ENCODE measurements at places on chromosomes 6 and 20. TPM values are rescaled to one million over a fixed set of nuclear protein-coding genes. Genes with fewer than 3 reads are reported as not detected.

The OTOR gene
- not detected for polyA plus RNA-seq

GRCh38 chr6:5553767-5554166 lies 292.5 kb downstream of the FARS2 start:
- no peaks in the 10 kb centered on the region for H3K4me1 ChIP-seq
- no peak for DNase-seq
- H3K4me3 ChIP-seq = no peak overlapping the region
- peaks cover 22% of the 10 kb centered on the region for H3K36me3 ChIP-seq
- no peak overlapping the region for H3K27ac ChIP-seq

- H3K27me3 ChIP-seq = peaks cover 2% of the 10 kb centered on the region
- H3K4me1 ChIP-seq = no peaks in the 10 kb centered on the region
These were observed 54.4 kb downstream of the TPD52L1 start for GRCh38 chr6:125207956-125208355.

DNA sequence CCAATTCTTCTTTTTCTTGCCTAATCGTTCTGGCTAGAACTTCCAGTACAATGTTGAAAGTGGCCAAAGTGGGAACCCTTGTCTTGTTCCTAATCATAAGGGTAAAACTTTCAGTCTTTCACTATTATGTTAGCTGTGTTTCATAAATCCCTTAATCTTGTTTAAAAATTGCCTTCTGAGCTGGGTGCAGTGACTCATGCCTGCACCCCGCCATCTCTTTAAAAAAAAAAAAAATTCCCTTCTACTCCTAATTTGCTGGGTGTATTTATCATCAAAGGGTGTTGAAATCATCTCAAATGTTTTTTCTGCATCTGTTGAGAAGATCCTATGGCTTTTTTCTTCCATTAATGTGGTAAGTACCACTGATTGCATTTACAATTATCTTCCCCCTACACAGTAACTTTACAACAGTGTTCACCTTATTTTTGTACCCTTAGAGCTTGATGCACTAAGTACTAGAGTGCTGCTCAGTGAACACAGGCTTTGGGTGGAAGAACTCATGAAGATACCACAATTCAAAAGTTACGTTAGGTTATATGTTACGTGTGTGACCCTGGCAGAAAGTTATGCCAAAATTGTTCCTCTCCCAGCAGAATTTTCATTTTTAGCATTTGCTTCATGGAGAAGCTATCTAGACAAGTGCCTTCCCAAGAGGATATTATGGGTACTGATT lies 9.7 kb downstream of the SNRPB start:
- H3K27me3 ChIP-seq = no peaks in the 10 kb centered on the region
- no peak overlapping the region for H3K4me3 ChIP-seq
- peaks cover 17% of the 10 kb centered on the region for H3K36me3 ChIP-seq
- H3K27ac ChIP-seq = no peak overlapping the region

DNA sequence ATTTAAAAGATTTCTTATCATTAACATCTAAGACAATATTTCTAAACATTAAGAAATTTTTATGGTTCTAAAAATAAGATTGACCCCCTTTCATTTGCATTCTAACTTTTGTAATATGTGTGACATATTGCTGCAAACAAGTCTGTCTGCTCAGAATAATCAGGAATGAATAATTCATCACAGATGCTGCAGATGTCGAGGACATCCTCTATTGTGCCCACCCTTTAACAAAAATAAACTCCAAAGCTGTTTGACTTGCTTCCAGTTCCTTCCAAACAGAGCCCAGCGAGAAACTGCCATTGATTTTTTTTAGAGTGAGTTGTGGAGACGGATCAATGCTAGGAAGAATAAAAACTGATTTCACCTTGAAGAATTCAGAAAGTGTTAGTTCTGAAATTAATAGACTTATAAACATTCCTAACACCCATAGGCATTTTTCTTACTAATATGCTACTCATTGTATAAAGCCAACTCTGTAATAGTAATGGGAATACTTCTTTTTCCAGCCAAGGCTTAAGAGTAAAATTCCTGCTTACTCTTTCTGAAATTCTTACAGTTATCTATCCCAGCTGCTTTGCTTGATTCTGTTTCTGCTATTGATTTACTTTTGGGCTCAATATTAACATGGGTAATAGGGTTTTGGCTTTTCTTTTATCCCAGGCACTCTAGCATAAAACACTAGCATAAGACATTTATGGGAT lies 244.8 kb upstream of the FAM83B start:
- no peak overlapping the region for H3K4me3 ChIP-seq
- no peak overlapping the region for H3K27ac ChIP-seq
- no peaks in the 10 kb centered on the region for H3K36me3 ChIP-seq
- no peaks in the 10 kb centered on the region for H3K27me3 ChIP-seq
- no peak for DNase-seq

GRCh38 chr6:85435851-85436250 lies 14.0 kb upstream of the NT5E start:
- H3K4me1 ChIP-seq = no peaks in the 10 kb centered on the region
- DNase-seq = no peak
- no peaks in the 10 kb centered on the region for H3K27me3 ChIP-seq
- no peak overlapping the region for H3K27ac ChIP-seq
- H3K36me3 ChIP-seq = no peaks in the 10 kb centered on the region
- no peak overlapping the region for H3K4me3 ChIP-seq

The DSE gene
- 2.6 TPM for polyA plus RNA-seq

The RXRB gene
- 11.8 TPM for polyA plus RNA-seq

GRCh38 chr6:3415082-3415453 lies 41.8 kb downstream of the SLC22A23 start:
- no peaks in the 10 kb centered on the region for H3K36me3 ChIP-seq
- no peak overlapping the region for H3K27ac ChIP-seq
- peaks cover 2% of the 10 kb centered on the region for H3K27me3 ChIP-seq
- DNase-seq = no peak
- H3K4me1 ChIP-seq = no peaks in the 10 kb centered on the region
- H3K4me3 ChIP-seq = no peak overlapping the region

- peak within 1 kb of the TSS; percentile 99 for H3K4me3 ChIP-seq
- H3K36me3 ChIP-seq = peaks cover 7% of the 10 kb centered on the region
- H3K4me1 ChIP-seq = peaks cover 40% of the 10 kb centered on the region
- DNase-seq = peak; percentile 94
- H3K27ac ChIP-seq = peak within 1 kb of the TSS; percentile 98
These were observed at the start of gene NDUFAF4 for GRCh38 chr6:96897396-96898240. Gene NDUFAF4, minus strand, starts transcription at chr6:96897891. Its CDS starts 90 bp downstream, at chr6:96897801.

The EPPIN gene
- polyA plus RNA-seq = not detected

- no peak overlapping the region for H3K27ac ChIP-seq
- H3K4me3 ChIP-seq = no peak overlapping the region
- DNase-seq = no peak
- no peaks in the 10 kb centered on the region for H3K4me1 ChIP-seq
- no peaks in the 10 kb centered on the region for H3K27me3 ChIP-seq
- H3K36me3 ChIP-seq = no peaks in the 10 kb centered on the region
These were observed 791.5 kb downstream of the TFAP2A start for GRCh38 chr6:9623228-9623832.

DNA sequence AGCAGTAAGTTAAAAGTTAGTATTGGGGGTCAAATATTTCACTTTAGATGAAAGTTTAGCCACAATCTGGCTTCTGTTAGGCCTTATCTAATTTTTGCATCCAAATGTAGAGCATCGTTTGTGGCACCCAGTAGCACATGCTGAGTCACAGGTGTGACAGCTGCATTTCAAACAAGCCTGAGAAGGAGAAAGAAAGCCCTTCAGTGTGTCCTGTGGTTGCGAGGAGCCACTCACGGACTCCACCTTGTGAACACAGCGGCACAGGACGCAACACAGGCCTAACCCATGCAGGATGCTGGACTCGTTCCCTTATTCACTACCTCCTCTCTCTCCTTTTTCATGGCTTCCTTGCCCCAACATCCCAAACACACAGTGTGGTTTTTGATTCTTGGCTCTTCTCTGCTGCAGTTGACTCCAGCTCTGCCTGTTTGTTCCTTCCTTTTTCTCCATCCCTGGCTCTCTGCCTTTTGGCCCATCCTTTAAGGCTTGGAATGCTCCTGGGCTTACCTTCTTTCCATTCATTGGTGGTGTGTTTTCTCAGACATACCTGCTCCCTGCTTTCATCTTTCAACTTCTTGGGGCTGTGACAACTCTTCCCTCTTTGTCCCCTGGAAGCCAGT lies 124.2 kb downstream of the SLC16A10 start:
- H3K4me1 ChIP-seq = no peaks in the 10 kb centered on the region
- DNase-seq = no peak

The BACH2 gene
- polyA plus RNA-seq = 2.3 TPM

- peaks cover 8% of the 10 kb centered on the region for H3K27me3 ChIP-seq
- DNase-seq = no peak
- H3K36me3 ChIP-seq = no peaks in the 10 kb centered on the region
- no peak overlapping the region for H3K4me3 ChIP-seq
- peaks cover 8% of the 10 kb centered on the region for H3K4me1 ChIP-seq
These were observed 27.7 kb upstream of the DTNBP1 start for GRCh38 chr6:15690510-15690909.

The GDAP1L1 gene
- not detected for polyA plus RNA-seq

The ADGRF5 gene
- polyA plus RNA-seq = not detected

DNA sequence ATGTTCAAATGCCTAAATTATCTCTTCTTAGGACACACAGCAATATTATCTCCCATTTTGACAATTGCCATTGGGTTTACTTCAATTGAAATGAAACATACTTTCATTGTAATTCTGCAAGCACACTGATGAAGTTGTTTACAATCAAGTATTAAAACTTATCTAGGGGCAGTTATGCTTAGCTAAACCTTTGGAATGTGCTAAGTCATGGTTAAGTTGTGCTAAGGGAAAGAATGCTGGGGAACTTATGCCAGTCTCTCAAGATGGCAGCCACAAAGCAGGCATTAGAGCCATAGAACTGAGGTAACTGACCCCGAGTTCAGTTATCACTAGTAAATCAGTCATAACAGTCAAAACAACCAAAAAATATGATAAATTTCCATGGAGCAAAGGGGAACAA lies 59.1 kb upstream of the NT5E start:
- DNase-seq = no peak
- H3K4me3 ChIP-seq = no peak overlapping the region
- peaks cover 1% of the 10 kb centered on the region for H3K27me3 ChIP-seq
- no peak overlapping the region for H3K27ac ChIP-seq

DNA sequence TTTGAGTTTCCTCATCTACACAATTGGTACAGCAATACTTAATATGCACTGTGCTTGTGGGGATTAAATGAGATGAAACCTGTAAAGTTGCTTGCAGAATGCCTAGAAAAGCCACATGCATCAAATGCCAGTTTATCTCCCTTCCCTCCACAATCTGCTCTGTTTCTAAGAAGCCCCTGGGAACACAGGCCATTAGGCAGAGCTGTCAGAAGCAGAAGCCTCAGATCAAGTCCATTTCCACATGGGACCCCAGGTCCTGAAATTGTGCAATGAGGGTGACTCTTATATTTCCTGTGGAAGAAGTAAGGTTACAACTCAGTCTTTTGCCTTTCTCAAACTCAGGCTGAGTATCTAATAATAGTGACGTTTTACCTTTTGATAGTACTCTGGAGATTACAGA lies 737.4 kb downstream of the KIF16B start:
- DNase-seq = no peak
- H3K27ac ChIP-seq = no peak overlapping the region
- H3K36me3 ChIP-seq = no peaks in the 10 kb centered on the region
- H3K4me1 ChIP-seq = peaks cover 26% of the 10 kb centered on the region
- H3K27me3 ChIP-seq = peaks cover 1% of the 10 kb centered on the region

DNA sequence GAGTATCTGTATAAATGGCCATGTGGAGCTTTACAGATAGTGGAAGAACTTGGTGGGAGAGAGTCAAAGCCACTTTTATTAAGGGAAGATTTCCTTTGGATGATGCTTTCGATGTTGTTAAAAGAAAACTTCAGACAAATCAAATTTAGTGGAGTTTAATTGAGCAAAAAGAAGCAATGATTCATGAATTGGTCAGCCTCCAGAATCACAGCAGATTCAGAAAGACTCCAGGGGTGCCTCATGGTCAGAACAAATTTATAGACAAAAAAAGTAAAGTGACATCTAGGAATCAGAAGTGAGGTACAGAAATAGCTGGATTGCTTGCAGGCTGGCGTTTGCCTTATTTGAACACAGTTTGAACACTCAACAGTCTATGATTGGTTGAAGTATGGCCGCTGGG lies 5.3 kb upstream of the CGA start:
- DNase-seq = no peak
- H3K4me3 ChIP-seq = no peak overlapping the region

The OOEP gene
- polyA plus RNA-seq = 0.29 TPM

GRCh38 chr6:152720974-152721373 lies 23.3 kb downstream of the MYCT1 start:
- DNase-seq = no peak
- no peak overlapping the region for H3K4me3 ChIP-seq
- no peaks in the 10 kb centered on the region for H3K36me3 ChIP-seq
- no peaks in the 10 kb centered on the region for H3K4me1 ChIP-seq

DNA sequence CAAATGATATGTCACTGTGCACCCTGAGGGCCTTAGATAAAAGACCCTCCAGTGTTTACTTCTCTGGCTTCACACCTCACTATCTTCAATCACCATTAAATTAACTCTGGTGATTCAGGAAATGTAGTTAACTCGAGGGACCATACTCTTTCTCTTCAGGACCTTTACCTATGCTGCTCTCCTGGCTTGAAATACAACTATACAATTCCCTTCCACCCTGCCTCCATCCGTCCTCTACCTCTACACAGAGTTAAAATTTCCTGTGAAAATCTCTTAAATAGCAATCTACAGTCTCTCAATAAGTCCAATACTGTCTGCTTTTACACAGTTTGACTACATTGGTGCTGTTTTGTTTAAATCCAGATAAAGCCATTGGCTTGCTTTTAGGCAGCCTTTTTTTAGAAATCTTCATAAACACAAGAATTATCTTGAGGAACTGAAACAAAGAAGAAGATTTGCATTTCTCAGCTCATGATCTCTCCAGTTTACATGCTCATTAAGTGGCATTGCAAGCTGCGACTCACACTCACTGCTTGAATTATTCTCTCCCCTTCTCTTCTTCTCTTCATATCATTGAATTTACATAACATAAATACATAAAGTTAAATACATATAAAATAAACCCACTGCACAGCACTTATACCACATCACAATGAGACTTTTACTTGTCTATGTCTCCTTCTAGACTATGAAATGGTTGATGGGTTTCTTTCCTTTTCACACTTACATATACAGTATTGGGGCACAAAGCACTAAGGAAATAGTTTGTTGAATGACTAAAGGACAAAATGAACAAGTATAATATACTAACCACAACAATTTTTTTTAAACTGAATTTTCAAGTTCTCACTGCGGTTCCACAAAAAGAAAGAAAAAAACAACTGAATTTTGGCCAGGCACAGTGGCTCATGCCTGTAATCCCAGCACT lies 239.0 kb upstream of the KCNQ5 start:
- no peak for DNase-seq
- no peak overlapping the region for H3K4me3 ChIP-seq
- H3K27me3 ChIP-seq = peaks cover 3% of the 10 kb centered on the region
- no peaks in the 10 kb centered on the region for H3K4me1 ChIP-seq
- H3K27ac ChIP-seq = no peak overlapping the region

The ZBTB22 gene
- polyA plus RNA-seq = 18.1 TPM
